ENCODE measurements at places on chromosomes 7 and 10.

GRCh38 chr10:108911814-108912541 lies 1011.3 kb downstream of the XPNPEP1 start:
- DNase-seq: peak; percentile 68

GRCh38 chr10:131160219-131160875 lies 151.2 kb downstream of the TCERG1L start:
- no peak for DNase-seq

DNA sequence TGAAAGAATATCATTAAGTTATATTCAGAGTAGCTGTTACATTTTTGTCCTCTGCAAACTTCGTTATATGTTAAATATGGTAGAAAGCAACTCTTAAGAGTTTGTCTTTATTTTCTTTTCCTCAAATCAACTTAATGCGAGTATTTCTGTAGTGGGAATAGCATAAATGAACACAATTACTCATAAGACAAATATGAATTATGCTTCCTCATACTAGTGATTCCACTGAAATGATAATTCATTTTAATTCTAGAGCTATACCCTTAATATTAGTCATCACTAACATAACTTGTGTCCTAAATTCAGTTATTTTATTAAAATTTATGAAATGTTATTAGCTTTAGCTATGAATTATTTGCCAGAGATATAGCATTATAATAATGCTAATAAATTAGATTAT lies 820.6 kb upstream of the KCND2 start:
- DNase-seq: no peak

DNA sequence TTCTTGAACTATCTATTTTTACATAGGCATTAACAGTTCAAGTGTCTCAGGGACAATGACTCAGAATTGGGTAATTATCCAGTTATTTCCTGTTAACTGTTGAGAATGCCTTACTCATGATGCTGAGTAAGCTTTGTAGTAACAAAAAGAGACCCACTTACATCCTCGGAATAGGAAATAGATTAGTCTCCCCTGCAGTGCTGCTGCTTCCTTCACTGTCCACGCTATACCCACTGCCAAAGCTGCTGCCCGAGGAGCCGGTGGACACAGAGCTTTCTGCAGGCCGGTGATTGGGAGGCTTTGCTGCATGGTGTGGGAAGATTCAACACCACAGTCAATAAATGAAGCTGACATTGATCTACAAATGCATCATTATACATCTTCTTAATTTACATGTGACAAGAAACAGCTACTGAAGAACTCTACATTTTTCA lies 357.1 kb downstream of the PCLO start:
- no peak for DNase-seq

DNA sequence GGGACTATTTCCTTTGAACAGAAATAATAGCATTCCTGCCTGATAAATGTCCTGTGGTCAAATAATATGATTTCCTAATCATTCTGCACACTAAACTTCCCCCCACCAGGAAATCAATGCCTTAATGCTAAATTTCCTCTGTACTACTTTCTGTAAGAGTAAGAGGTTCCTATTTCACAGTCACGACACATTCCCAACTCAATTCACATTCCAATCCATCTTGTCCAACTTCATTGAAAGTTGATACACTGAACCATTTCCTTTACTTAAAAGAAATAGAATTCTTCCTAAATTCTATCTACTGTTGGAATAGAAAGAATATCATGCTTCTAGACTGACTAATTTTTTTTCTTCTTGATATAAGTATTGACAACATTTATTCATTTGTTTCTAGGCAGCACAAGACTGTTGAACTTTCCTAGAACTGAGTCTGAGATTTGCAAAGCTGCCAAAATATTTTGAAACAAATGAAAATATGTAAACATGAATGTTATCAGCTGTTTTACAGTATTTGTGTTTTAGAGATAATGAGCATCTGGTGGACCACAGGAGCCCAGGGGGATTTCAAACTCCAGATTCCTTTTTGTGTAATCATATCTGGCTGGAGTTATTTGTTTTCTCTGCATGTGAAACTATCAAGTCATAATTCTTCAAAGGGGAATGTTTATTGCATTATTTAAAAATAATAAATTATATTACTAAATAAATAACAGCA lies 121.5 kb downstream of the TPST1 start:
- no peak for DNase-seq

DNA sequence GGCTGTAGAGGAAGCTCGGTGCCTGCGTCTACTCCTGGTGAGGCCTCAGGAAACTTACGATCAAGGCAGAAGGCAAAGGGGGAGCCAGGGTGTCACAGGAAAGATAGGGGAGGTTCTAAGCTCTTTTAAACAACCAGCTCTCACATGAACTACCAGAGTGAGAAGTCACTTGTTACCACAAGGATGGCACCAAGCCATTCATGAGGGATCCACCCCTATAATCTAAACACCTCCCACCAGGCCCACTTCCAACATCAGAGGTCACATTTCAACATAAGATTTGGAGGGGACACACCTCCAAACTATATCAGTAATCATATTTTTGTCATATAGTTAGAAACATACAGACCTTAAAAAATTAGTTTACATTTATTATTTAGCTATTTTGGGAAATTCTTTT lies 9.4 kb downstream of the NOC3L start:
- no peak for DNase-seq

- DNase-seq: no peak
These were observed 223.1 kb upstream of the FZD1 start for GRCh38 chr7:91041141-91041540.

DNA sequence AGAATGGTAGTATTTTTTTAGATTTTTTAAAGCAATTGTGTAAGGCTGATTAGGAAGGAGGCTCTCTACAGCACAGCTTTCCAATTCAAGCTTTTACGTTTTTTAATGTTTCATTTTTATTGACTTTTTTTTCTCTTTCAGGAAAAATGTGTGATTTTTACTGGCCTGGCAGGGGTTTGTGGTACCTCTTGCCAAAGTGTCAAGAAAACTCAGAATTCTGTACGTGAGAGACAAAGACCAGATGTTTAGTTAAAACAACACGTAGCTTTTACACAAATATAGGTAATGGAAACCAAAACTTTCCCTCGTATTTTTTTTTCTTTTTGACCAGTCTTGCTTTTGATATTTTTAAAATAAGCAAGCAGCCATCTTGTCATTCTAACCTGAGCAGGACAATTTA lies 6.0 kb upstream of the NPVF start:
- no peak for DNase-seq

GRCh38 chr10:95406651-95407280 lies 116.0 kb upstream of the PDLIM1 start:
- DNase-seq: peak; percentile 83

- DNase-seq: no peak
These were observed 25.2 kb upstream of the ITGB1 start for GRCh38 chr10:32982911-32983909.

DNA sequence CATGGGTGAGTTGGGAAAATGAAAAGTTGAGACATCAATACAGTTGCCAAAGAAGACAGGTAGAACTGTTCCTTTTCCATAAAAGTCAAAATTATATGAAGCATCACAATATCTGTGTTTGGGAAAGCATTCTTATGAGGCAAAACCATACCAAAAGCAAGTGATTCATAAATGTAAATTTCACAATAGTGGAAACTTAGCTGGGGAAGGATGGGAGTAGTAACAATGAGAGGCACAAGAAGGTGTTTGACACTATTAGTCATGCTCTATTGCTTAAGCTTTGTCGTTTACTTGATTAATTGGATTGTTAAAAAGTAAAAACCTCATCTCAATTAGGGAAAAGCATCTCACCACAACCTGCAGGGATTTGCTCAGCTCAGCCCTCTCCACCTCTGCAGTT lies 240.2 kb downstream of the C7orf25 start:
- no peak for DNase-seq

GRCh38 chr7:24054236-24054635 lies 229.8 kb upstream of the NPY start:
- no peak for DNase-seq

DNA sequence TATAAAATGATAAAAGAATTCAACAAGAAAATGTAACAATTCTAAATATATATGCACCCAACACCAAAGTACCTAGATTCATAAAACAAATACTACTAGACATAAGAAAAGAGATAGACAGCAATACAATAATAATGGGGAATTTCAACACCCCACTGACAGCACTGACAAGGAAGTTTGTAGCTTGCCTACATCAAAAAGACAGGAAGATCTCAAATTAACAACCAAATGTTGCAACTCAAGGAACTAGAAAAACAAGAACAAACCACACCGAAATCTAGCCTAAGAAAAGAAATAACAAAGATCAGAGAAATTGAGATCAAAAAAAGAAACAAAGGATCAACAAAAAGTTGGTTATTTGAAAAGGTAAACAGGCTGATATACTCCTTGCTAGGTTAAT lies 36.5 kb upstream of the TNKS2 start:
- DNase-seq: no peak

DNA sequence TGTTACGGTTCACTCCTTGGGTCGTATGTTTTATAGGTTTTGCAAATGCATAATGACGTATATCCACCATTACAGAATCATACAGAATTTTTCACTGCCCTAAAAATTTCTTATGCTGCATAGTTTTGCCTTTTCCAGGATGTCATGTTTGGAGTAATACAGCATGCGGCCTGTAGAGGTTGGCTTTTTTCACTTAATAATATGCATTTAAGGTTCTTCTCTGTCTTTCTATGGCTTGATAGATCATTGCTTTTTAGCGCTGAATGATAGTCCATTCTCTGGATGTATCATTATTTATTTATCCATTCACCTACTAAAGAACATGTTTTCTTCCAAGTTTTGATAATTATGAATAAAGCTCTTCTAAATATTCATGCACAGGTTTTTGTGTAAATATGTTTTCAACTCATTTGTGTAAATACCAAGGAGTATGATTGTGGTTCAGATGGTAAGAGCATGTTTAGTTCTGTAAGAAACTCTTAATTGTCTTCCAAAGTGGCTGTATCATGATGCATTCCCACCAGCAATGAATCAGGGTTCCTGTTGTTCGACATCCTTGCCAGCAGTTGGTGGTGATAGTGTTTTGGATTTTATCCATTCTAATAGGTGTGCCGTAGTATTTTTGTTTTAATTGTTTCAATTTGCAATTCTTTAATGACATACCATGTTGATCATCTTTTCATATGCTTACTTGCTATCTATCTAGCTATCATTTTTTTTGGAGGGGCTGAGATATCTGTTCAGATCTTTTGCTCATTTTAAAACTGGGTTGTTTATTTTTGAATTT lies 531.2 kb upstream of the GHITM start:
- no peak for DNase-seq

GRCh38 chr10:72709041-72709440 lies 17.1 kb downstream of the MCU start:
- no peak for DNase-seq

- DNase-seq: no peak
These were observed 123.9 kb downstream of the PRKAG2 start for GRCh38 chr7:151752816-151753595.

DNA sequence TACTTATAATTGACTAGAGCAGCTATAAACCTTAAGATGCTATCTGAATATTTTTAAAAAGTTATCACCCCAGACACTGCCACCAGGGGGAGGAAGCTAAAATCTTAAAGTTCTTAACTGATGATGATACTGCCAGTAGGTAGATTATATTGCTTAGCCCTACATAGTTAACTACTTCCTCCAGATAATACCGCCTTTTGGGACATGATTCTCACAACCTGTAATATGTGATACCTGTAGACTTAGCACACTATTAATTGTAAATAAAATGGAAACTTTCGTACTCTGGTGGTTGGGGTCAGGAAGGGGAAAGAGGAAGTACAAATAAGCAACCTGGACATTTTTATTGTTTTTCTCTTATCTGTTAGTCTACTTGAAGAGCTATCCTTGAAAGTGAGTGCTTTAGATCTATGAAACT lies 268.9 kb downstream of the ADK start:
- DNase-seq: peak; percentile 9

DNA sequence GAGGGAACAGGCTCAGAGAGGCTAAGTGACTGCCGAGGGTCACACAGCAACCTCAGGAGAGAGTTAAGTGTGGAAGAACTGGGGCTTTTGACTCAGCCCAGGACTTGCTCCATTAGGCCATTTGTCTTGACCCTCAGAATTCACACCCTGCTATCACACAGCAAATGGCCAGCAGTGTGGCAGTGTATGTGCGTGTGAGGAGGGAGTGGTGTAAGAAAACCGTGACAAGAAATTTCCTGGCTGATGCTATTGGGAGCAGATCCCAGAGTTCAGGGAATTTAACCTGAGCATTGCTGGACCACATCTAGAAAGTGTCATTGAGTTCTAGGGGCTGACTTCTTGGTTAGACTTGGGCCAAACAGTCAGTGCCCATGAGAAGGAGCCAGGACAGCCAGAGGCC lies 18.4 kb downstream of the VWA2 start:
- no peak for DNase-seq

DNA sequence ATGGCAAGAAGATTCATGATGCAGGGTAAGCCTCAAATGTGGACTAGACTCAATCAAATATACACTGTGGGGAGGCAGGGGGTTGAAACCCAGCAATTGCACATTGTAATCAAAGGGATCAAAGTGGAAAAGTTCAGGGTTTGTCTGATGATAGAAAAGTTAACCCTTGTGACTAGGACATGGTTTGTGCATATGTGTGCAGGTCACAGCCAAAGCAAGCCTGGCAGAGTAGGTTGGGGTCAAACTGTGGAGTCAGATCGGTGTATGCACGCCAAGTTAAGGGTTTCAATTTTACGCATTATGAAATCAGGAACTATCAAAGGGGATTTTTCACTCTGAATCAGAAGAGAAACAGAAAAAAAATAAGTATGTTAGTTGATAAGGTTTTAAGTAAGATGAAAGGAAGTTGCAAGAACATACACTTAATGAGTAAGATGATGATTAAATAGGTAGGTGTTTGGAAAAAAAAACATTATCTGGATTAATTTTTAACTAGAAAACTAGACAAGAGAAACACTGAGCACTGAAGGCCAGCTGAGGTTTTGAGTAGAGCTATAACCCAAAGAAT lies 188.3 kb downstream of the DGKB start:
- no peak for DNase-seq

GRCh38 chr10:30784897-30785605 lies 155.5 kb upstream of the LYZL2 start:
- peak; percentile 21 for DNase-seq

DNA sequence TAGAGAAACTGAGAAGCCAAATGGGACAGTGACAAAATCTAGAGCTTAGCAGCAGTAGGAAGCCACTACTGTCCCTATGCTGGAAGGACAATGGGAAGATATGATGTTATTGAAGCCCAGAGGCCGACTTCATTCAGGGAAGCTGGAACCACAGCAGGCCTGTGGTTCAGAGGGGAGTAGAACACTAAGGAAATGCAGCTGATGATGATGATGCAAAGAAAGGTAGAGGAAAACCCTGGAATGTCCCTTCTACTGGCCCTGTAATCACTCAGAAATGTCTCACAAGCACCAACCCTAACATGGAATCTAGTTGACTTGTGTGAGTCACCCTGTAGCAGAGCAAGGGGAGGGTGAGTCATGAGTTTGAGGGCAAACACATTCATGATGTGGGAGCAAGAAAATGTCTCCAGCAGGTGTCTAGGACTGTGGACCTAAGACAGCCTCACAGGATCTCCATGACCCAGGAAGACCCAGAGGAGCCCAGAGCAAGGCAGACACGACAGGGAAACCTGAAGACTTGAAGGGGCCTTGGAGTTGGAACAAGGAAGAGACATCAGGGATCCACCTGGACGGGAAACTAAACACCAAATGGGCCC lies 37.0 kb upstream of the LRRC17 start:
- no peak for DNase-seq

- DNase-seq: peak; percentile 6
These were observed 3.2 kb upstream of the ZNF248 start for GRCh38 chr10:37860494-37861190.

- DNase-seq: no peak
These were observed 365.7 kb downstream of the GATA3 start for GRCh38 chr10:8420182-8420581.

- DNase-seq: no peak
These were observed 24.2 kb downstream of the CFAP69 start for GRCh38 chr7:90269163-90269562.
